ENCODE measurements at places on chromosomes 16 and 17. TPM values are rescaled to one million over a fixed set of nuclear protein-coding genes. Genes with fewer than 3 reads are reported as not detected.

DNA sequence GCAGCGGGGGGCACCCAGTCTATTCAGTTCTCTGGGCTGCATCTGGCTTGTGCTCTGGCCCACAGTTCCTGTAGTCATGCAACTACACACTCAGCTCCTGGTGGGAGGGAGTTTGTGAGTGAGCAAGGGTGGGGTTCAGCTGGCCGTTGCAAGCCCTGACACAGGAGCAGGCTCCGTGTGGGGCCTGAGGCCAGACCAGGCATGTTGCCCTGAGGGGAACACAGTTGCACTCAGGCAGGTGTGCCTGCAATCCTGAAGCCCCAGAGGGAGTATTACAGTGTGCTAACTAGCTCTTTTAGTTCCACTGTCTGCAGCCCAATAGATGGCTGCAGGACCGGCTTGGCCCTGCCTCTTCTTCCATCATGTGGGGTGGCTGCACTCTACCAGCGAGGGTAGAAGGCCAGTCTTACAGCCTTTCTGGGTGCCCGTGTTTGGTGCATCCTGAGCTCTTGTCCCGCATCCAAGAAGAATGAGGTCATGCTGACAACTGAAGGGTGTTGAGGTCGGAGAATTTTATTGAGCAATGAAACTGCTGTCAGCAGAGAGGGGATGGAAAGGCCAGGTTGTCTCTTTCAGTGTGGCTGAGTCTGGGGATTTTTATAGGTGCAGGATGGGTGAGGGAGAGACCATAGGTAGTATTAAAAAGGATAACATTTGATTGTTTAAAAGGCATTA lies 49.9 kb upstream of the ELAC2 start:
- no peaks in the 10 kb centered on the region for H3K36me3 ChIP-seq
- no peak for DNase-seq
- no peaks in the 10 kb centered on the region for H3K27me3 ChIP-seq
- H3K4me3 ChIP-seq = no peak overlapping the region
- no peaks in the 10 kb centered on the region for H3K4me1 ChIP-seq

DNA sequence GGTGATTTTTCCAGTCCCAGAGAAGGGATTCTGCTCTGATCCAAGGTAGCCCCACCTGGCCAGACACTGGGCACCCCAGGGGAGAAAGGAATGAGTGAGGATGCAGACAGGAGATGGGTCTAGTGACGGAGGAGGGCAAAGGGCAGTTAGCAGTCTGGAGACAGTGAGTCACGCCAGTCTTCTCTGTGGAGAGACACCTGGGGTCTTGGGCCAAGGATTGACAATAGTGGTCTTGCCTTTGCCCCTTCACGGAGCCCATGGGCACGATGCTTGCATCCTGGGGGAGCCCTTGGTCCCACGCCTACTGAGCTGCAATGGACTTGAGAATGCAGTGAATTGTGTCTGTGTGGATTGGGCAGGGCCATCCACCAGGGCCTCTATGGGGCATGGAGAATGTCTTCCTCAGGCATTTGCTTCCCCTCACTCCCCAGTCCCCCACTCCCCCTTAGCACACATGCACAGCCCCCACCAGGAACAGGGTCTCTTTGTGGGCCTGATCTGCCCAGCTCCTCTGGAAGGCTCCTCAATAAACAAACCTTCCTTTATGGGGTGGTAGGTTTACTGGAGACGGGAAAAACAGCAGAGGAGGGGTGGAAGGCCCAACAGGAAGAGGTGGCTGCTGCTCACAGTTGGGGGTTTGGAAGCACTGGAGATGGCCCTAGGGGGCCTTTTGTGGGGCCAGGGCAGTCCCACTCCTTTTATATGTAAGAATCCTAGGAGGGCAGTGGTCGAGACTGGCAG lies 1.4 kb downstream of the CHAD start:
- peaks cover 12% of the 10 kb centered on the region for H3K27me3 ChIP-seq
- H3K27ac ChIP-seq = no peak overlapping the region
- H3K36me3 ChIP-seq = peaks cover 13% of the 10 kb centered on the region
- H3K4me1 ChIP-seq = peaks cover 6% of the 10 kb centered on the region
- H3K4me3 ChIP-seq = no peak overlapping the region

- H3K27ac ChIP-seq = no peak overlapping the region
- H3K36me3 ChIP-seq = peaks cover 24% of the 10 kb centered on the region
- no peak overlapping the region for H3K4me3 ChIP-seq
- no peaks in the 10 kb centered on the region for H3K27me3 ChIP-seq
- peaks cover 28% of the 10 kb centered on the region for H3K4me1 ChIP-seq
Observed at GRCh38 chr17:67221062-67221998, 23.7 kb downstream of the HELZ start.

- H3K27me3 ChIP-seq = peaks cover 62% of the 10 kb centered on the region
- no peaks in the 10 kb centered on the region for H3K36me3 ChIP-seq
- no peak for DNase-seq
- peak overlapping the region; percentile 16 for H3K4me3 ChIP-seq
Observed at GRCh38 chr16:2967211-2967631, 1.9 kb upstream of the PAQR4 start.

DNA sequence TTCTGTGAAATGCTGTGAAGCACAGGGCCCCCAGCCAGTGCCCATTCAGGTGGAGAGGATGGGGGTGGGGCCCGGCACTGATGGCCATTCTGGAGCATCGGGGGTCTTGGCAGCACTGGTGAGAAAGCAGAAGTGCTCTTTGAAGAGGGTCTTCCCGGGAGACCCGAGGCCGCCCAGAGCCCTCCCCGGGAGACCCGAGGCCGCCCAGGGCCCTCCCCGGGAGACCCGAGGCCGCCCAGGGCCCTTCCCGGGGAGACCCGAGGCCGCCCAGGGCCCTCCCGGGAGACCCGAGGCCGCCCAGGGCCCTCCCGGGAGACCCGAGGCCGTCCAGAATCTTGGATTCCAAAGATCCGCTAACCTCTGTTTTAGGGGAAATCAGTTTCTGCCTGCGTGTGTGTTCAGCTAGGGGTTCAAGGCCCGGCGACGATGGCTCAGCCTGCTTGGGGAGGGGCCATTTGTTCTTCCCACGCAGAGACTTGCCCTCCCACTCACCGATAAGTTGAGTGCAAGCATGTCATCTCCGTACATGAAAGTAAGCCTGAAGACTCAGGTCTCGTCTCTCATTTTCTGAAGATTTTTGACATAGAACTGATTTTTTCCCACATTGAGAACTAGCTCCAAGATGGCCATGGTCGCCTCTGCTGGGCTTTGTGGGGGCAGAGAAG lies 35.2 kb upstream of the CAPN15 start:
- no peaks in the 10 kb centered on the region for H3K27me3 ChIP-seq
- H3K4me1 ChIP-seq = no peaks in the 10 kb centered on the region
- no peak overlapping the region for H3K27ac ChIP-seq
- no peak overlapping the region for H3K4me3 ChIP-seq
- no peak for DNase-seq

DNA sequence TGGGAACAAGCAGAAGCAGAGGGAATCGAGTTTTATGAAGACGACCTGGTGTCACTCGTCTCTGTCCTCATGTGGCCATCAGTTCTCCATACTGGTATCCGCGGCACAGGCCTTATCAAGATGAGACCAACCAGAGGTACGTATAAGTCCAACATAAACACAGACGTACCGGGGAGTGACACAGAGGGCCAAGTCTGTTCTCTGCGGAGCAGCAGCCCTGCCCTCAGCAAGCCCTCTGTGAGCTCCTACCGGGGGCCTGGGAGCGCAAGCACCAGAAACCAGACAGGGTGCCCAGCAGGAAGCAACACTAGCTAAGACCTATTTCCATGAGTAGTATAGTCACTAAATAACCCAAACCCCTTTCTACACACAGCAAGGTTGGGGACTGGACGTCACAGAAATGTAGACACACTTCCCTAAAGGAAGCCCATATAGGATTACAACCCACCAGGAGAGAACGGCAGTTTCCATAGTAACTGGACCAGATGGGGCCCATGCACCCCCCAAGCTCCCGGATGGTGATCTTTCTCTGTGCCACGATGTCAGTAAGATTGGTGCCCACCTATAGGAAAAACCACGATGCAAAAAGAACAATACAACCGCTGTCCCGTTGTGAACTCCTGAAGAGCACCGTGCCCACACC lies 911 bp downstream of the ARL16 start:
- peak overlapping the region; percentile 91 for H3K4me3 ChIP-seq
- H3K27ac ChIP-seq = peak overlapping the region; percentile 82
- H3K36me3 ChIP-seq = peaks cover 24% of the 10 kb centered on the region
- H3K27me3 ChIP-seq = no peaks in the 10 kb centered on the region

- no peak overlapping the region for H3K4me3 ChIP-seq
- peaks cover 32% of the 10 kb centered on the region for H3K4me1 ChIP-seq
- no peaks in the 10 kb centered on the region for H3K27me3 ChIP-seq
- peak overlapping the region; percentile 77 for H3K27ac ChIP-seq
- no peaks in the 10 kb centered on the region for H3K36me3 ChIP-seq
- no peak for DNase-seq
Observed at GRCh38 chr16:75088216-75088615, 28.4 kb downstream of the LDHD start.

DNA sequence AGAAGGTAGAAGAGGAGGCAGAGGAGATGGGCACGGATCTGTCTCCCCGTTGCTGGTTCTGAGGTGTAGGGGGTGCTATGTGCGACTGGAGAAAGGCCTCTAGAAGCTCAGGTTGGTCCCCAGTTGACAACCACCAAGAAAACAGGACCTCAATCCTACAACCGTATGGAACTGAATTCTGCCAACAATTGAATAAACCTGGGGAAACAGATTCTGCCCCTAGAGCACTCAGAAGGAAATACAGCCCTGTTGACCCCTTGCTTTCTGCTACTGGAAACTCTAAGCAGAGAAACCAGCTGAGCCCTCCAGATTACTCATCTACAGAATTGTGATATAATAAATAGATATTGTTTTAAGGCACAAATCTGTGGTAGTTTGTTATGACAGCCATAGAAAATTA lies 313.0 kb upstream of the GOT2 start:
- H3K4me3 ChIP-seq = no peak overlapping the region
- H3K27me3 ChIP-seq = no peaks in the 10 kb centered on the region
- DNase-seq = no peak

Gene MYH2
- 1.0 TPM for total RNA-seq

Gene VTN
- total RNA-seq = 1.3 TPM

GRCh38 chr16:3748307-3748706 lies 31.0 kb upstream of the TRAP1 start:
- no peaks in the 10 kb centered on the region for H3K27me3 ChIP-seq
- H3K4me3 ChIP-seq = no peak overlapping the region
- no peak overlapping the region for H3K27ac ChIP-seq
- H3K4me1 ChIP-seq = no peaks in the 10 kb centered on the region
- DNase-seq = no peak

GRCh38 chr16:47732523-47733111 lies 271.5 kb downstream of the PHKB start:
- no peaks in the 10 kb centered on the region for H3K27me3 ChIP-seq
- no peaks in the 10 kb centered on the region for H3K36me3 ChIP-seq
- no peak overlapping the region for H3K4me3 ChIP-seq
- no peak for DNase-seq
- no peaks in the 10 kb centered on the region for H3K4me1 ChIP-seq

DNA sequence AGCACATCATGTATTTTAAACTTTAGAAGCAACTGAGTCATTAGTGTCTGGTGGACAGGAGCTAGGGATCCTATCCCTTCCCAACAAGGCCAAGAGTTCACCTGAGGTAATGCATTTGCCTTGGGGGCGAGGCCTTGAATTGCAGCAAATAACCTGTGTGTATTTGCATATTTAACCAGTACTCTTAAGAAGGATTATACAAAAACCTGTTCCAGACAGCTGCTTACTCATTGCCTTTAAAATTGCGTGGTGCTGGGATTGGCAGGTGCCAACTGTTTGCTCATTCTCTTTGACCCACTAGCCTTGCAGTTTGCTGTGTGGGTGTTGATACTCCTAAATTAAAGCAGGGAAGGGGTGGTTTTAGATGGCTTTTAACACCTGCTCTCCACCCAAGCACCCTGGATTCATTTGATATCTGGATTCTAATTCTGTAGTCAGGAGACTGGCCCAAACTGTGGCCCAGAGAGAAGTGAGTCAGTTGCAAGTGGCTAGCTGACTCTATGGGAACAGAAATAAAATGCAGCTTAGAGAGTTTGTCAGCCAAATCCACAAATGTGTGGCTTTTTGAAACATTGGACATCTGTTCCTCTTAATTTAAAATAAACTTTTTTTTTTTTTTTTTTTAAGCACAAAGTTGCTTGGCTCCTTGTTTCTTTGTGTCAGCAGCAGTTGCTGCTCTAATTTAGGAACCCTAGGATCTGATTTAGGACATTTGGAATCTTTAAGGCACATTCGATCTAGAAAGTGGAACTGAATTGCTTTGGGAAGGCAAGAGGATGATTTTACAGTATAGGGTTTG lies 46.9 kb downstream of the TUBD1 start:
- no peak overlapping the region for H3K4me3 ChIP-seq
- peak overlapping the region; percentile 98 for H3K27ac ChIP-seq
- H3K36me3 ChIP-seq = no peaks in the 10 kb centered on the region
- no peak for DNase-seq

GRCh38 chr17:72715906-72716572 lies 376.4 kb downstream of the SLC39A11 start:
- no peak overlapping the region for H3K4me3 ChIP-seq
- no peaks in the 10 kb centered on the region for H3K36me3 ChIP-seq
- no peak overlapping the region for H3K27ac ChIP-seq
- DNase-seq = no peak

DNA sequence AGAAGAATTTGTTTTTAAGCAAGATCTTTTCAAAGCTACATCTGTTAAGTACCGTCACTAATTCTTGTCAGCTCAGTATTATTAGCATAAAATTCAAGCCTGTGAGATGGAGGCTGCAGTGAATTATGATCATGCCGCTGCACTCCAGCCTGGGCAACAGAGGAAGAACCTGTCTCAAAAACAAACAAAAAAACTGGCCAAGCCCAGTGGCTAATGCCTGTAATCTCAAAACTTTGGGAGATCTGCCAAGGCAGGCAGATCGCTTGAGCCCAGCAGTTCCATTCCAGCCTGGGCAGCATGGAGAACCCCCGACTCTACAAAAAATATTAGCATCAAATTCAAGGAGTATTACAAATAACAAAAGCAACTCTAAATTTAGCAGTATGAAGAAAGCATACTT lies 88.0 kb downstream of the STXBP4 start:
- DNase-seq = no peak
- no peaks in the 10 kb centered on the region for H3K27me3 ChIP-seq
- H3K4me1 ChIP-seq = no peaks in the 10 kb centered on the region
- H3K36me3 ChIP-seq = no peaks in the 10 kb centered on the region

Gene MYO15A
- 2.8 TPM for total RNA-seq
